ENCODE measurements at places on chromosomes 2 and 18. TPM values are rescaled to one million over a fixed set of nuclear protein-coding genes. Genes with fewer than 3 reads are reported as not detected.

Gene SCN1A
- not detected for total RNA-seq

- DNase-seq: no peak
These were observed 38.1 kb upstream of the TCF7L1 start for GRCh38 chr2:85095094-85095493.

- DNase-seq: peak; percentile 13
These were observed at the start of gene DSG2 for GRCh38 chr18:31497836-31498573. Gene DSG2, plus strand, starts transcription at chr18:31498177. Its CDS starts 75 bp downstream, at chr18:31498252.

Gene RTP5
- total RNA-seq: 1.7 TPM

GRCh38 chr18:77501266-77501665, 251.6 kb downstream of the GALR1 start:
- no peak for DNase-seq

Gene MLPH
- total RNA-seq: not detected

DNA sequence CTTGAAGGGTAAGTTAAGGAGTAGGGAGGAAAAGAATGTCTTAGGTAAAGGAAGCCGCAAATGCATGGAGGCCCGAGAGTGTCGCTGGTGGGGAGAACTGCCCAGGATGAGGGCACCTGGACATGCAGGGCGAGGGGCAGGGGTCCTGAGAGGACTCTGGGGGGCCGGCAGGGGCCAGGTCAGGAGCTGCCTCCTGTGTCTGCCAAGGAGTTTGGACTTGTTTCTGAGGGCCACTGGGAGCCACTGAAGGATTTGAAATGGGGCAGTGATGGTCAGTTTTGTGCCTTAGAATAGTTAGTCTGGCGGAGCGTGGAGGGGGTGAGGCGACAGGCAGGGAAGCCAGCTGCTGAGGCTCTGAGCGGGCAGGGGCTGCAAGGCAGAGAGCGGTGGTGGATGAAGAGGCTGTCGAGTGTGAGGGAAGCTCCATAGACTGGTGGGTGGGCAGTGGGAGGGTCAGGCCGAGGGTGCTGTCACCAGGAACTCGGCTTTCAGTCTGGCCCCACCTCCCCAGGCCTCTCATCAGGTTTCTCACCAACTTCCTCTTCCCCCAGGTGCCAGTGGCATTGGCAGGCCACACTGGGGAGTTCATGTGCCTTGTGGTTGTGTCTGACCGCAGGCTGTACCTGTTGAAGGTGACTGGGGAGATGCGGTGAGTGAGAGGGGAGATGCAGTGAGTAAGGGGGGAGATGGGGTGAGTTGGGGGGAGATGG, 14.7 kb upstream of the SLC4A3 start:
- no peak for DNase-seq

Gene ANKRD30BL
- total RNA-seq: not detected

DNA sequence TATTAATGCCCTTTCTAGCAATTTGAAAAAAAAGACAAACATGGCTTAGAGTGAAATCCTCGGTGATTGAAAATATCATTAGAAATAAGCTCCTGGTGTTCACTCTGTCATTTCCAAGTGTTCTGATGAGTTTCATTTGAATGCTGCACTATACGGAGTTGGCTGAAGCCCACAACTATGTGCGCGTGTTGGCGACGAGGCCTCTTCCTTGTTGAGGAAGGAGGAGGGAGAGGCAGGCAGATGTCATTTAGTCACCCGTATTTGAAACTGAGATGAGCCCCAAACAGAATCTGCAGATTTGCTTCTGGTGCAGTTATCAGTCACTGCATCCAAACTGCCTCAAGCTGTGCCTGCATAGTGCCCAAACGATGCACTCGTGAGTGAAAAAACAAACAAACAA, 23.5 kb upstream of the SKOR2 start:
- no peak for DNase-seq

Gene GREB1L
- not detected for total RNA-seq
